GF-D8 (cell line): ENCODE measurements at places on chromosomes 5 and 9.

GRCh38 chr9:91820126-91820750, 129.8 kb downstream of the ROR2 start:
- DNase-seq, result no peak

DNA sequence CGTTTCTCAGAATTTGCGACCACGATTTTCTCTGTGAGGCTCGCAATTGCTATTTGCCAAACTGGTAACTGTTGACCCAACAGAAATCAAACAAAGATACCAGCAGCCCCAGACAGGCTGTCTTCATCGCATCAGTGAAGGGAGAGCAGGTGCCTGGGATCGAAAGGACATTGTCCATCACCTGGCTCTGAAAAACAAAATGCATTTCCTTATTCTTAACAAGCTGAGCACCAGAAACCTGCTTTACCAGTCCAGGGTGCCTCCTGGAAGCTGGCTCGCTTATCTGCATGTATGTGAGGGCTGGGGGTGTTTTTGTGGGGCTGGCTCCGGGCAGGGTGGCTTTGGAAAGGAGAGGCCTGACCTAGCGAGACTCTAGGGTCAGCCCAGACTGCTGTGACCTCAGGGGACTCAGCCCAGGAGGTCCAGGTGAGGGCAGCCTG, 24.7 kb downstream of the WWC1 start:
- peak; percentile 41 for DNase-seq

DNA sequence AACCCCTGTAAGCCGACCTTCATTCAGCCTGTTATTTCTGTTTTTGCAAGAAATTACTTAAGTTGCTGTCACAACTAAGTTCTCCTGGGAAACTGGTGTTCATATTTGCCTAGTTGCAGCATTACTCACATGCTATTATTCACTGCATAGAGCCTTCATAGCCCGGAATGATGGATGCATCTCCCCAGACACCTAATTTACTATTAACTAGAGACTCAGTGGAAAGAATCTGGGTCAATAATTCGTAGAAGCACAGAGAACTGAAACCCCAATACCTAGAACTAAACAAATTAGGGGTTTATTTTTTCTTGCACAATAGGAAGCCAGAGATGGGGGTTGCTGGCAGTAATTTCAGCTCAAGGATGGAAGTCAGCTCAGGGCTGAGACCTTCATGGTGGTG, 45.7 kb upstream of the FAM170A start:
- DNase-seq, result no peak

DNA sequence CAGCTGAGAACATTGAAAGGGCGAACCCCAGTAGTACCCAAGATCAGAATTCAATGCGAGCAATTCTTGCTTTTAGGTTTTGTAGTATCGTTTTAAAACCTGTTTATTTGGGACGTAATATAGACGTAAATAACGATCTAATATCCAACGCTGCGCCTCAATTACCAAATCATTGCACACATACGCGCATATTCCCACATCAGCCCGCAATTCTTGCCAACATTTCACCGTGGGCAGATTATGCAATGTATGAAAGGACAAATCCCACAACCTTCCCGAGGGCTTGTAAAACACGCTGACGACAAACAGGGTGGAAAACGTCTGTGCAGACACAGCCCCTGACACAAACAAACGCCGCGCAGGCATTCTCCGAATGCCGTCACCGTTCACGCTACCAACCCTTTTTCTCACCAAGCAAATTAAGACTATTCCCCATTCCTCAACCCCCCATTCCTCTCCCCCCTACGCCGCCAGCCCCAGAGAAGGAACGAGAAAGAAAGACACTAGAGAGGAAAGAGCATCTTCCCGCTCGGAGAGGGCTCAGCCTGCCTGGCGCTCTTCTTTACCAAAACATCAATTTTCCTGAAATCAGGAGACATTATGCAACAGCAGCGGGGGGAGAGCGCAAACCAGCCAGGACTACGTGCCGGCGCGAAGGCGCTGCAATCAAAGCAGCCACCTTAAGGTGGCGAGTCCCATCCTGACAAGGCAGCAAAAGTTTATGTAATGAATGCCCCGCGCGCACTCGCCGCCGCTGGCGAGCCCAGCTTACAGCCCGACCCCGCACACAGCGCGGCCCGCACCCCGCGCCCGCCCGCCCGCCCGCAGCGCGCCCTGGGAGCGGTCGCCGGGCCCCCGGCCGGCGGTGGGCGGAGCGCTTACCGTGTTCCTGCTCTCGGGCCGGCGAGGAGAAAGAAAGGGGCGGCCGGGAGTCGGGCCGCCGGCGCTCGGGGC, 597 bp downstream of the NFIL3 start:
- DNase-seq, result no peak

DNA sequence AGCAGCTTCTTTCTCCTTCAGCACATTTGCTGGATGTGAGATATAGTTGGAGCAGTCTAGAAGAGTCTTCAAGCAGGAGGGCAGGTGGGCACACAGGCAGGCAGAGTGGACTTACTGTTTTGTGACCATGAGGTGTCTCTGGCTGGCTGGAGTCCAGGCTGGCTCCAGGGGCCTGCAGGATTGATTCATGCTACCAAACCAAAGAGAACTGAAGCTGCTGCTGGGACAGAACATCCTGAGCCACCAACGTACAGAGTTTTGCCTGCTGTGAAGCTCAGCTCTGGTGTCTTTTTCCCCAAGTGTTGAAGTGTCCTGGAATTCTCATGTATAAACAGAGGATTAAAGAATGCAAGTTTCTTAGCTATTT, 45.7 kb downstream of the CYSTM1 start:
- DNase-seq, result no peak

- no peak for DNase-seq
Measured at GRCh38 chr9:92064711-92065110, 50.5 kb downstream of the SPTLC1 start.

GRCh38 chr5:119031011-119031886, 39.6 kb upstream of the DMXL1 start:
- no peak for DNase-seq

DNA sequence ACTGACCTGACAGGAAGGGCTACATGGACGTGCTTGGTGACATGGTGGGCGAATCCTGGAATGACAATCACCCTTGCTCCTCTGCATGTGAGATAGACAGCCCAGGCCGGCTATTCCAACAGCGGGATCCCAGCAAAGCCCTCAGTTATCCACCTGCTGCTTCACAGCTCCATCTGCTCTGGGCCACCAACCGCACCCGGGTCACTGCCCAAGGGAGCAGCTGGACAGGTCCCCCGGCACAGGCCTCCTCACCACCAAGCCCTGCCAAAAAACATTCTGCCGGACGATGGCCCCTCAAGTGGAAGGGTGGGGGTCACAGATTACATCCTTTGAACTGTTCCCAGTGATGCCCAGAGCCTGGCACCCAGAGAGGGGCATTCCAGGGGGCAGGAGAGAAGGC, 39.6 kb downstream of the STK10 start:
- no peak for DNase-seq

DNA sequence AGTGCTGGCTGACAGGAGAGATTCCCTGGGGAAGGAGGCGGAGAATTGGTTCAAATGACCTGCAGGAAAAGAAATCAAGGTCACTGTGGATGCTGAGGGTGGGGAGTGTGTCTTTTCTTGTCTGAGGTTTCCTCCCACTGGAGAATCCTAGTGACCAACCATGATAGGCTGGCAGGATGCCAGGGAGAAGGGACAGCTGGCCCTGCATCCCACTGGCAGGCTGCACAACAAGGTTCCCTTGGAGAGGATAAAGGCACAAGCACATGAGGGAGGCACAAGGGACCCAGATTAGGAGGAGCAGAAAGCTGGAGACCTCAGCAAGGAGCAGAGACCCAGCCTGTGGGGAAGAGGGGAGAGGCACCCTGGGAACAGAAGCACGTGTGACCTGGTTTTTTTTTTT, 11.4 kb upstream of the ZDHHC12 start:
- no peak for DNase-seq

- no peak for DNase-seq
Measured at GRCh38 chr9:100674419-100675122, 96.7 kb downstream of the CAVIN4 start.
